ENCODE measurements at places on chromosomes 13 and 19.

GRCh38 chr13:41465898-41466320 lies 8.6 kb downstream of the RGCC start:
- H3K27me3 ChIP-seq, result no peaks in the 10 kb centered on the region
- peaks cover 6% of the 10 kb centered on the region for H3K4me1 ChIP-seq
- DNase-seq, result no peak

DNA sequence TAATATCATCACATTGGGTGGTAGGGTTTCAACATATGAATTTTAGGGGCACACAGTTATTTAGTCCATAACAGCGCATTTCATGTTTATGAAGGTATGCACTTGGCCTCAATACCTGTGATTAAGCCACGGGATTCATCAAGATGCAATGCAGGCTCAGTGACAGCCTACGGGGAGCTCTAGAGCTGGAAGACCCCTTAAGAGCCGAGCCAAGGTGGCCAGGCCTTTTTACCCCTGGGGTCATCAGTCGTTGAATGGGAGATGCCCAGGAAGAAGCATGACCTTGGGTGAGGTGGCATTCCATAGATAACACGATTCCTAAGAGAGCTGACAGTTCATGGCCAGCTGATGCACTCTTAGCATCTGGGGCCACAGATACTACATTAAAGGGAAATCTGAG lies 380.0 kb downstream of the ZNF536 start:
- no peak overlapping the region for H3K4me3 ChIP-seq
- no peaks in the 10 kb centered on the region for H3K27me3 ChIP-seq
- H3K27ac ChIP-seq, result no peak overlapping the region
- no peaks in the 10 kb centered on the region for H3K4me1 ChIP-seq
- no peaks in the 10 kb centered on the region for H3K36me3 ChIP-seq

GRCh38 chr19:30226464-30227011 lies 145.6 kb upstream of the ZNF536 start:
- no peak for DNase-seq
- peaks cover 85% of the 10 kb centered on the region for H3K27me3 ChIP-seq
- H3K4me3 ChIP-seq, result no peak overlapping the region
- no peaks in the 10 kb centered on the region for H3K36me3 ChIP-seq
- no peaks in the 10 kb centered on the region for H3K4me1 ChIP-seq

- H3K4me3 ChIP-seq, result no peak overlapping the region
- H3K36me3 ChIP-seq, result no peaks in the 10 kb centered on the region
- peaks cover 4% of the 10 kb centered on the region for H3K4me1 ChIP-seq
- H3K27ac ChIP-seq, result no peak overlapping the region
- DNase-seq, result no peak
These were observed 17.4 kb upstream of the ATXN8OS start for GRCh38 chr13:70090036-70090723.

GRCh38 chr19:14377883-14378328 lies 3.3 kb upstream of the ADGRE5 start:
- H3K27me3 ChIP-seq, result no peaks in the 10 kb centered on the region
- no peak for DNase-seq
- H3K4me1 ChIP-seq, result peaks cover 11% of the 10 kb centered on the region
- H3K4me3 ChIP-seq, result no peak overlapping the region
- no peak overlapping the region for H3K27ac ChIP-seq

DNA sequence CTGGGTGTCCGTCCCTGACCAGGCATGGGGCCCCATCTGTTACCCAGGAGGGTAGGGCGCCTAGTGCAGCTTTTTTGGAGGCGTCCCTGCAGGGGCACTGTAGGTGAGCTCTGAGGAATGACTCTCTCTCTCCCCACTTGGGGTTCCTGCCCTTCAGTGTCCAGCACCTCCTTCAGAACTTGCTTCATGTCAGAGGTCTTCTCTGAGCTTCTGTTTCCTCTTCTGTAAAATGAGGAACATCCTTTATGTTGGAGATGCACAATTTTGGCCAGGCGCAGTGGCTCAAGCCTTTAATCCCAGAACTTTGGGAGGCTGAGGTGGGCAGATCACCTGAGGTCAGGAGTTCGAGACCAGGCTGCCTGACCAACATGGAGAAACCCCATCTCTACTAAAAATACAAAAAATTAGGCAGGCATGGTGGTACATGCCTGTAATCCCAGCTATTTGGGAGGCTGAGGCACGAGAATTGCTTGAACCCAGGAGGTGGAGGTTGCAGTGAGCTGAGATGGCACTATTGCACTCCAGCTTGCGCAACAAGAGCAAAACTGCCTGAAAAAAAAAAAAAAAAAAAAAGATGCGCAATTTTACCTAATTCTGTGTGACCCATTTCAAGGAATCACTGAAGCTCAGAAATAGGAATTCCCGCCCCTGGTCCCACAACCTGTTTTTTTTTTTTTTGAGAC lies 15.2 kb upstream of the PIK3R2 start:
- H3K27ac ChIP-seq, result no peak overlapping the region
- H3K36me3 ChIP-seq, result peaks cover 25% of the 10 kb centered on the region
- DNase-seq, result no peak
- H3K4me1 ChIP-seq, result no peaks in the 10 kb centered on the region
- no peaks in the 10 kb centered on the region for H3K27me3 ChIP-seq

- H3K4me1 ChIP-seq, result no peaks in the 10 kb centered on the region
- H3K36me3 ChIP-seq, result no peaks in the 10 kb centered on the region
- no peaks in the 10 kb centered on the region for H3K27me3 ChIP-seq
- H3K27ac ChIP-seq, result no peak overlapping the region
These were observed 299.8 kb downstream of the TSHZ3 start for GRCh38 chr19:31049431-31049830.

GRCh38 chr19:38079926-38080380 lies 144.1 kb downstream of the DPF1 start:
- H3K27me3 ChIP-seq, result no peaks in the 10 kb centered on the region
- peaks cover 8% of the 10 kb centered on the region for H3K4me1 ChIP-seq
- H3K4me3 ChIP-seq, result no peak overlapping the region
- H3K36me3 ChIP-seq, result peaks cover 36% of the 10 kb centered on the region
- H3K27ac ChIP-seq, result peak overlapping the region; percentile 63

GRCh38 chr19:36140304-36141038 lies 605 bp downstream of the CAPNS1 start:
- H3K27ac ChIP-seq, result peak overlapping the region; percentile 95
- peak overlapping the region; percentile 72 for H3K4me3 ChIP-seq
- DNase-seq, result no peak
- H3K36me3 ChIP-seq, result peaks cover 34% of the 10 kb centered on the region

GRCh38 chr19:1851654-1852580 lies 3.6 kb upstream of the REXO1 start:
- H3K27ac ChIP-seq, result no peak overlapping the region
- no peaks in the 10 kb centered on the region for H3K27me3 ChIP-seq
- peaks cover 16% of the 10 kb centered on the region for H3K4me1 ChIP-seq
- H3K36me3 ChIP-seq, result peaks cover 7% of the 10 kb centered on the region

DNA sequence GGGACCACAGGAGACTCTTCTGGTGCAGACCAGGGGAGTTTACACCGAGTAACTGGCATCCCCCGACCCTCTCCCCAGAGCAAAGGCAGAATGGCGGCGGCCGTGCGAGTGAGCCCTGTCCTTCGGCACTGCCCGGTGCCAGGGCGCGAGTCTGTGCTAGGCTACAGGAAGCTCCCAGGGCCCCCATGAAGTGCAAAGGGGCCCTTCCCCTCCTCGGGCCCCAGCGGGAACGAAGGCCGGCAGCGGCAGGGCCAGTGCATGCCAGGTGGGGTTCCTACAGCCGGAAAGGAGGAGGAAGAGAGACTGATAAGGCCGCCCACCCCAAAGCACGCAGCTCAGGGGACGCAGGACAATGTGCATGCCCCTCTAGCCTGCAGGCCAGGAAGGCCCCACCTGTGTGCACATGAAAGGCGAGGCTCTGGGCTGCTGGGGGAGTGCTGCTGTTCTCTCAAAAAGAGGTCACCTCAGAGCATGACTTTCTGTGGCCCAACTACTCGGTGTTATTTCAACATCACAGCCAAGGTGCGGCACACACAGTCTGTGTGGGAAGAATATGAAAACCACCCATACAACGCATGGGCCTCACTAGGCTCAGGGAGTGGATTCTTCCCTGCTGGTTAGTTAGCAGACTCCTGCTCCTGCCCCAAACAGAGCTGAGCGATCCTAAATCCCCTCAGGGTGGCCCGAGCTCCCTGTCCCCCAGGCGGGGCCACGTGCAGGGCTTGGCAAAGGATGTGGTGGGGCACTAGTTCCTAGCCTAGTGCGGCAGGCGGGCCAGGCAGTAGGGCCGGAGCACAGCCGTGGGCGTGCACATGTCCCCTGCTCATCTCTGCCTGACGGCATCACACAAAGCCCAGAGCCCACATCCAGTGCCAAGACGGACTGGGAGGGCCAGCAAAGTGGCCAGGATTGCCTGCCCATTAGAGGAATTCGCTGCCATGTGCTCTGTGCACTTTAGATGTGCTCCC lies 28.4 kb upstream of the TIMM44 start:
- peak; percentile 46 for DNase-seq
- no peak overlapping the region for H3K4me3 ChIP-seq
- H3K27ac ChIP-seq, result no peak overlapping the region
- H3K36me3 ChIP-seq, result peaks cover 49% of the 10 kb centered on the region
- H3K4me1 ChIP-seq, result no peaks in the 10 kb centered on the region

- DNase-seq, result no peak
- no peak overlapping the region for H3K4me3 ChIP-seq
- H3K27me3 ChIP-seq, result no peaks in the 10 kb centered on the region
- peak overlapping the region; percentile 11 for H3K27ac ChIP-seq
- peaks cover 10% of the 10 kb centered on the region for H3K4me1 ChIP-seq
- H3K36me3 ChIP-seq, result no peaks in the 10 kb centered on the region
These were observed 4.6 kb downstream of the PPP1R14A start for GRCh38 chr19:38251564-38252051.

- peaks cover 49% of the 10 kb centered on the region for H3K27me3 ChIP-seq
- no peak overlapping the region for H3K4me3 ChIP-seq
- H3K36me3 ChIP-seq, result no peaks in the 10 kb centered on the region
- peak; percentile 20 for DNase-seq
- H3K27ac ChIP-seq, result no peak overlapping the region
These were observed 2.3 kb downstream of the MCF2L start for GRCh38 chr13:112971288-112971643.

DNA sequence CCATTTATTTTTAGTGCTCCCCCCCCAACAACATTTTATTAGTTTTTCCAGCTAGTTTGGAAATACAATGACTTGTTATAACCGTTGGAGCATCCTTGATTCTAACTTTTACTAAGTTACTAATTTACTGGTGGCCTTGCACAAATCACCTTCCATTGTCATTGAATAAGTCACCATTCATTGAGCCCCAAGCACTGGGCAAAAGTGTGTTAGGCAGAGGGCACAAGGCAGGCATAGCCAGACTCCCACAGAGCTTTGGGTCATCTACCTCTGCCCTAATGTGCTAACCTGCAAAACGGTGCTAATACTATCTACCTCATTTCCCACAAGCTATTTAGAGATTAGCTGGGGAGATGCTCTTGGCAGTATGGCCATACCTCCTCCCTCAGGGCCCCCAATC lies 86.8 kb upstream of the RNF113B start:
- H3K27ac ChIP-seq, result no peak overlapping the region
- no peaks in the 10 kb centered on the region for H3K4me1 ChIP-seq

GRCh38 chr19:39211731-39212374 lies 7.8 kb upstream of the SYCN start:
- H3K36me3 ChIP-seq, result no peaks in the 10 kb centered on the region
- no peaks in the 10 kb centered on the region for H3K4me1 ChIP-seq
- no peak overlapping the region for H3K27ac ChIP-seq
- H3K4me3 ChIP-seq, result no peak overlapping the region
- DNase-seq, result no peak

DNA sequence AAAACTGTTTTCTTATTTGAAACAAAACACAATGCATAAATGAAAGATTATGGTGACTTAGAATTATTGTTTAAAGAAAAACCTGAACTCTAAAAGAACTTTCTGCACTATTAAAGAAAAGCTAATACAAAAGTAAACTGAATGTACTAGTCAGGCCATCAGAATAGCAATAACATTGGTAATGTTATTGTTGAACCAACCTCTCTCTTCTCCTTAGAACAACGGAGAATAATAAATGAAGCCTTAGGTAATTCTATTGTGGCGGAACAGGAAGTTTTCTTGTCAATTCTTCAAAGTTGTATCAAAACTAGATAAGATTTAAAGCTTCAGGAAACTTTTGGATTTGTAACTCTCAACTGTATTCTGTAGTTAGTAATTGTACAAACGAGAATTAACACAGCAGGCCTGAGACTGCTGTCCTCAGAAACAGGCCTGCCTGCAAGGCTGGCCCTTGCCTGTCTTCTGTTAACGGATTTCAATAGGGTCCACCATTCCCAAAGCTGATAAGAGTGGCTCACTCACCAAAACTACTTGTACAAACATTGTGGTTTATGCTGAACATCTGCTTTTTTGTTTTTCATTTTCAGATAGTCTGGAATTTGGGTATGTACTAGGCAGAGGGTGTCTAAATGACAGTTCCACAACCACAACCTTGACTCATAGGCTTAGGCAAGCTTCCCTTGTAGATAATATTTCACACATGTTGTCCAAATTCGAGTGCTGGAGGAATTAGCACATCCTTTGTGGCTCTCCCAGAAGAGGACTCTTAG lies 825.8 kb downstream of the GPC5 start:
- DNase-seq, result no peak
- H3K27ac ChIP-seq, result no peak overlapping the region
- H3K36me3 ChIP-seq, result no peaks in the 10 kb centered on the region
- no peaks in the 10 kb centered on the region for H3K27me3 ChIP-seq
- H3K4me1 ChIP-seq, result no peaks in the 10 kb centered on the region

DNA sequence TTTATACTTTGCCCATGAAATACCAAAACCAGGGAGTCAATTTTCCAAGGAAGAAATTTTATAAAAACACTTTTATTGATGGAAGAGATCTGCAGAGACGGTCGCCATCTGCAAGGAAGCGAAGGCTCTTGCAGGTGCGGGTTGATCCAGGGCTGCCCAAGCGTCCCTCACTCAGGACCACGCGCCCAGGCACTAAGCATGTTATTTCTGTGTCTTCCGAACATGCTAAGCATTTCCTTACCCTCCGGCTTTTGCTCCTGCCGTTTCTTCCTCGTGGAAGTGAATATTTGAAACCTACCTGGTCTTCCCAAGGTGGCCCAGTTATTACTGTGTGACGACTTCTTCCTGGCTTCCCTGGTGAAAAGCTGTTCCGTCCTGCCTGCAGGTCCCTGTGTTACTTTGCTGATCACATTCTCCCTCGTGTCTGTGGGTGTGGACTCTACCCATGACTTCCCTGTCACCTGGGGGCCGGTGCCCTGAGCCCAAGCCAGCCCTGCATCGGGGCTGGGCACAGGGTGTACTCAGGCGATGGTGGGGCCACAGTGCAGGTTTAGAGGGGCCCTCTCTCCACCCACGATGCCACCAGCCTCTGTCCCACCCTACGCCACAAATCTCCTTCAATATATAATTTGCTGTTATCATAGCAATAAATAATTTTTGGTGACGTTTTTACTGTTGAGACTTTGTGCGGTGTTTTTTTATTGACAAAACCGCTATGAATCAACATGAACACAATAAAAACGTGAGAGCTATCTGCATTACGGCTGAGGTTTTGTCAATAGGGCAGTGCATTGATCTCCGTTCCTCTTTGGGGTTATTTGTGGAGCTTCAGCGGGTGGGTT lies 119.4 kb downstream of the URI1 start:
- H3K27me3 ChIP-seq, result peaks cover 8% of the 10 kb centered on the region
- H3K36me3 ChIP-seq, result no peaks in the 10 kb centered on the region
- no peak overlapping the region for H3K4me3 ChIP-seq
- no peaks in the 10 kb centered on the region for H3K4me1 ChIP-seq
- DNase-seq, result no peak
- H3K27ac ChIP-seq, result no peak overlapping the region
